ENCODE measurements at places on chromosomes 12 and 14. TPM values are rescaled to one million over a fixed set of nuclear protein-coding genes. Genes with fewer than 3 reads are reported as not detected.

The KCNC2 gene
- not detected for total RNA-seq

The TMEM121 gene
- total RNA-seq: 0.81 TPM

The RND1 gene
- total RNA-seq: 7.6 TPM

The KRT75 gene
- not detected for total RNA-seq

The POLE2 gene
- 24.4 TPM for total RNA-seq

DNA sequence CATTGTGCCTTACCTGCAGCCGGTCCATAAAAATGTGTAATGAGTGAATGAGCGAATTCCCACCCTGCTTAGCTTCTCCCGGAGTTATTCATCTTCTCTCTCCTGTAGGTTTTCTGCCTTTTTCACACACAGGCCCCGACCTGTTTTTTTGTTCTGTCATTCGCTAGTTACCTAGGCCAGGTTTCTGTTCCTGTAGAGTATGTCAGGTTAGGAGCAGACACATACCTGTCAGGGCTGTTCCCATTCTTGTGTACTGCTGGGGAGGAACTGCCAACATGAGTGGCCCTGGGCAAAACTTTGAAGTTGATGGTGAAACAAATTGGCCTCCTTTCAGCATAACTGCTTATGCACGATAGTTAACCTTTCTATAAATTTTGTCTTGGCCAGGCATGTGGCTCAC, 140.1 kb downstream of the SYNE2 start:
- DNase-seq: no peak

DNA sequence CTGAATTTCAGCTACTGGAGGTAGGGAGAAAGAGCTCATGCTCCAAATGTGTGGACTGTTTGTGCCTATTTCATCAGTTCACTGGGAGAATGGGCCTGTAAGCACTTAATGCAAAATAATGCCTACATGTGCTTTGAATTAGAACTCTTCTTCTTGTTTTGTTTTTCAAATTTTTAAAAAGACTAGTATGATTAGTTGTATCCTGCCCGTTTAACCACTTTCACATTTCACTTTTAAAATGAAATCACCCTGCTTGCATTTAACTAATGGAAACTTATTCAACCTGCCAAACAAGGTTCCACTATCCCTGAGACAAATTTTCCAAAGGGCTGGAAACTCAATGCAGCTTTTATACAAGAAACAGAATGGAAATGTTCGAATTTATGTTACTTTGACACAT, 79.7 kb downstream of the SAMD4A start:
- no peak for DNase-seq

GRCh38 chr14:66746316-66747006, 238.5 kb downstream of the GPHN start:
- DNase-seq: no peak

- DNase-seq: no peak
These were observed 137.5 kb upstream of the NOS1 start for GRCh38 chr12:117498880-117499279.

DNA sequence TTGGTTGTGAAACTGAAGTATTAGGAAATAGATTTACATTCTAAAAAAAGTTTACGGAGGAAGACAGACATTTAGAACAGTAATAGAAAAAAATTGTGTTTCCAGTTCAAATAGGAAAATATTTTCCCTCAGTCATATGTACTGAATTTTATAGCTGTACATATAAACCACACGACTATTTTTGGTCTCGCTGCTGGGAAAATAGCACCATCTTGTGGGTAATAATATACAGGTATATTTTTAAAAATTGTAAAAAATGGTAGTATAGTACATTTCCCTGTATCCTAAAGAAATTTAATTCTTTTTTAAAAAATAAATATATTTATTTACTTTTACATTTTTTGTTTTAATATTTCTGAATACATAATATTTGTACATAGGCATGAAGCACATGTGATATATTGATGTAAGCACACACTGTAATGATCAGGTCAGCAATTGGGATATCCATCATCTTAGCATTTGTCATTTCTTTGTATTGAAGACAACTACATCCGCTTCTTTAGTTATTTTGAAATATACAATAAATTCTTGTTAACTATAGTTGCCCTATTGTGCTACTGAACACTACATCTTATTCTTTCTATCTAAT, 168.6 kb downstream of the ALX1 start:
- DNase-seq: no peak

DNA sequence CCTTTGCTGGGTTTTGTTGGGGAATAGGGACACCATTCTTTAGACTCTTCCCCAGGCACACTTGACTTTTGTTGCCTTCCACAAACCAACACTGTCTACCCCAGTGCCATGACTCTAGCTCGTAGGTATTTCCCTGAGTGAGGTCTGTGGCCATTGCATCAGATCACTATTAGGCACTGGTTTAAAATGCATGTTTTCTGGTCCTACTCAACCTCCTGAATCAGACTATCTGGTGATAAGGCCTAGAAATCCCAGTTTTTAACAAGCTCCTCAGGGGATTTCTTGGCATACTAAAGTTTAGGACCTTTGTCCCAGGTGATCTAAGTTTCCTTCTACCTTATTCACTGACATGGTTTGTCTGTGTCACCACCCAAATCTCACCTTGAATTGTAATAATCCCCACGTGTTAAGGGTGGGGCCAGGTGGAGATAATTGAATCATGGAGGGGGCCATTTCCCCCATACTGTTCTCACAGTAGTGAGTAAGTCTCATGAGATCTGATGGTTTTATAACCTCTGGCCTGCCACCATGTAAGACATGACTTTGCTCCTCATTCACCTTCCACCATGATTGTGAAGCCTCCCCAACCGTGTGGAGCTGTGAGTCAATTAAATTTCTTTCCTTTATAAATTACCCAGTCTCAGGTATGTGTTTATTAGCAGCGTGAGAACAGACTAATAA, 87.8 kb upstream of the PSMC1 start:
- DNase-seq: no peak

GRCh38 chr12:109863847-109864712, 16.3 kb downstream of the GLTP start:
- DNase-seq: no peak

- no peak for DNase-seq
These were observed 9.0 kb upstream of the KRT71 start for GRCh38 chr12:52561880-52562449.

GRCh38 chr12:58931518-58931917, 11.2 kb upstream of the LRIG3 start:
- DNase-seq: no peak

DNA sequence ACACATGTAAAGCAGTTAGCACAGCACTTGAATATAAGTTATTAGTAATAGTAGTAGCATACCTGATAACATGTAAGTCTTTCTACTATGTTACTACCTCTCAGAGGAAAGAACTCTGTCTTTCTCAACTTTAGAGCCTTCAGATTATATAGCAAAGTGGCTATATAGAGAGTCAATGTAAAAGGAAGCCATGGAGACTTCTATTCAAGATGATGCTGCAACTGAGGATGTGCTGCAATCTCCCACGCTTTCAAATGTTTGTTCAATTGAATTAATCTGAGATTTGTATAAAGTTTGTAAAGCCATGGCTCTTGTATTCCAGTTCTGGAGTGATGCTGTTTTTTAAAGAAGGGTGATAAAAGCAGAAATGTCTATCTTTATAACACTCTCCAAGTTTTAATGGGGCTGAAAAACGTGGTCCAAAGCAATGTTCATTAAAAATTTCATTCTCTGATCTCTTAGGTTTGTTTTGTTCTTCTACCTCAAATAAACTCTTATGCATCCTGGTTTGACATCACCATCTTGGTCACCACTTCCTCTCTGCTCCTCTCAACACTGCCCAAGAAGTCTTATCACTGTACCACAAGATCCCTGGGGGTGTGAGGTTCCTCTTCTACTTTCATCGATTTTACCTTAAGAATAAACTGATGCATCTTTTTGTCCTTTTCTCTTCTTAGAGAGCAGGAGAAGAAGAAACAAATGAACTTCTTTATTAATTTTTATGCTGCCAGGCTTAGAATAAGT, 40.6 kb downstream of the C12orf42 start:
- DNase-seq: no peak

DNA sequence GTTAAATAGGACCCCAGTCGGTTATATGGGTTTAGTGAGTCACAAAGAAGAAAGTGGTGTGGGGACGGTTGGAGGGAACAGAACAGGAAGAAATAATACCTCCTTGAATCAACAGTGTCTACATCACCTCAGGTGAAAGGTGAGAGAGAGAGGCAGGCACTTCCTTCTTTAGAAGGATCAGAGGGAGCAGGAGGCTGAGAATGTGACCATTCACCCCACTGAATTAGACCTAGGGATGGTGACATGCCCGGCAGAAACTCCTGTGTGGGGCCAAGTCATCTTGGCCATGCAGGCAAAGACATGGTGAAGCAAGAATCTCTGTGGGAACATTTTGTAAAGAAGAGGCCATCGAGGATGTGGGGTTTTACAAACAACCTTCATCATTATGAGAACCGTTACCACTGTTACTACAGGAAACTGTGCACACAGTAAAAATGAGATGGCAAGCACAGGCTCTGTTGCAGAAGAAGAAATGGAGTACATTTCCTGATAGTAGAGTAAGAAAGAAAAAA, 1196.9 kb downstream of the VRK1 start:
- no peak for DNase-seq

GRCh38 chr12:10068644-10069043, 30.1 kb downstream of the CLEC1A start:
- DNase-seq: no peak

- DNase-seq: no peak
These were observed 188.9 kb downstream of the TMX1 start for GRCh38 chr14:51428981-51429380.

GRCh38 chr12:26122061-26122680, 2.7 kb downstream of the BHLHE41 start:
- DNase-seq: peak; percentile 31

DNA sequence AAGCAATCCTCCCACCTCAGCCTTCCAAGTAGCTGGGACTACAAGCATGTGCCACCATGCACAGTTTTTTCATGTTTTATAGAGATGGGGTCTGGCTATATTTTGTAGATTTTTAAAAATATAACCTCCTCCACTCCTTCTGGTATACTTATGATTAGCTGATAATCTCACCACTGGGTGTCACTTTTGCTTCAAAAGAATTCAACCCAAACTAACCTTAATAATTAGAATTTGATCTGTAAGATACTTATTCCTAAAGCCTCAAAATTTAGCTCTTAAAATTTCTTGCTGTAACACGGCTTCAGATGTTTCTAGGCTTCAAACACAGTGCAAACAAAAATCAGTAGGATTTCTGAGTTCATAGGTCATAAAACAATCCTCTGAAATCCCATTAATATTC, 130.3 kb downstream of the CEP83 start:
- no peak for DNase-seq
